ENCODE measurements at places on chromosomes 13 and 19.
A peak's percentile ranks its signal among the peaks of the same experiment; 100 is the strongest.

- no peak for DNase-seq
Observed at GRCh38 chr13:85662186-85662585, 137.0 kb downstream of the SLITRK6 start.

DNA sequence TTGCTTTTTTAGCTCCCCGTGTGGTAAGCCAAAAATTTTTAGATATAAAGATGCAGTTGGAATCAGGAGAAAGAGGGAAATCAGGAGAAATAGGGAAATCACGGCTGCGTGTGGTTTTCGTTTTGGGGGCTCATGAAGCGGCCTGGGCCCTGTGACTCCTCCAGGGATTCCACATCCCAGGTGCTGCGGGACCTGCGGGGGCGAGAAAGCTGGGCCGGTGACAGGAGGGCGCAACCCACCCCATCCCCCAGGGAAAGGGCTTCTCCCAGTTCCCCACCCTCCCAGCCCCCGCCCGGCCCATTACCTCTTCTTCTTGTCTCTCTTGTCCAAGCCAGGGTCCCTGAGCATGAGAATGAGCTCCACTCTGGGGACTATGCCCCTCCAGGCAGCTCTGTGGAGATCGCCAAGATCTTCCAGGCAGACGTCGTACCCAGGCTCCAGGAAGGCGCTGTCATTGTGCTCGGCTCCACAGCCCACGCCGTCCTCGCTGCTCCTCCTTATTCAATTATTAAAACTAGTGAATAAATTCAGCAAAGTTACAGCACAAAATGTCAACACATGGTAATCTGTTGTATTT lies 111.0 kb downstream of the MRPL57 start:
- no peak for DNase-seq

- DNase-seq = no peak
Observed at GRCh38 chr13:52804202-52804641, 44.2 kb downstream of the PCDH8 start.

GRCh38 chr19:11359421-11359820 lies 4.2 kb downstream of the PLPPR2 start:
- no peak for DNase-seq

GRCh38 chr19:8577247-8577646 lies at the start of gene MYO1F:
TSS of gene MYO1F (minus strand) at chr19:8577442. CDS start at chr19:8577309, 133 bp downstream.
- peak; percentile 19 for DNase-seq
